Activated CD4-positive, alpha-beta T cell treated with anti-CD3 and anti-CD28 coated beads, Interleukin-2, amount 50 U/mL, for 4 hours (primary cell): ENCODE measurements at places on chromosomes 6 and 20.

DNA sequence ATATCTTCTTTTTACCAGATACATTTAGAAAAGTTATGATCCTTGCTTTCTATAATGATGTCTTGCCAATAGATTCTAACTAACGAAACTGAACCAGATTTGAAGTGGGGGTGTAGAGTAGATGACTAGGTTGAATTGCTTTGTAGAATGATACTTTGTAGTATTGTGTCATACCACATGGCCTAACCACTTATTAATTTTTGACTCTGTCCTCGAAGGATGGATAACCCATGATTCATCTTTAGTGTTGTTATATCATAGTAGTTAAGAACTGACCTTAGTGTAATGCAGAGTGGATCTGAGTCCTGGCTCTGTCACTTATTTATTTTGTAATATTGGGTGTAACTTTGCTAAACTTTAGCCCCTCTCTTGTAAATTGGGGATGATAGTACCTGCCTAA lies 4.5 kb downstream of the PHF3 start:
- no peak for DNase-seq

GRCh38 chr6:32254761-32255198 lies 30.9 kb upstream of the NOTCH4 start:
- DNase-seq: no peak

GRCh38 chr6:7424967-7425807 lies 35.6 kb downstream of the RIOK1 start:
- no peak for DNase-seq

DNA sequence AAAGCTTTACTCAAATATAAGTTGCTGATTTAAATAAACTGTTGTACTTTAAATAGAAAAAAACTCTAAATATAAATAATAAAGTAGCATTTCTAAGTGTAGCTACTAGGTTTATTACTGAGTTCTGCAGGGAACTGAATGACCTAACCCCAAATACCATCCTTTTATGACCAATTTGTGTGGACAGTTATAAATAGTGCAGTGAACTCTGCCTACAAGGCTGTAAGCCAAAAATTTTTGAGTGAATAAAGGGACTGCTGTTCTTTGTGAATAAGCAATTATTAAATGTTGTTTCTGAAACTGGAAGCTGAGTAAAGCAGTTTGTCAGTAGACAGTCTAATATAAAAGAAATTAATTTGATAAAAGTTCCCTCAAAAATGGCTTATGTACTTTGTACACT lies 90.8 kb upstream of the ELOVL5 start:
- no peak for DNase-seq

DNA sequence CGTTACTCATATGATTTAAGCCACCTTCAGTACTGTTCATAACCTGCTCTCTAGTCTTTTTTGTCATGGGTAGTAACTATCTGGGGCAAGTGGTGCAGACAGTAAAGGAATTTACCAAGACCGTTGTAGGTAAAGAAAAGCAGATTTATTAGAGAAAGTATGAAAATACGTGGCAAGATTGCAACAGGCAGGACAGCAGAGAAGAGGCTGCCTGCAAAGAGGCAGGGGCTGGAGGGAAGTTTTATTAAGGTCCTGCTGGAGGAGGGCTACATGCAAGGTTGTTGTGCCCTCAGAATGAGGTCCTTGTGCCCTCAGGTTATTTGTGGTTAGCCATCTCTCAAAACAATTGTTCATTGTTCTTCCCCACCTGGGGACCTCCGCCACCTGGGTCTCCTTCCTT lies 444.3 kb downstream of the BCKDHB start:
- no peak for DNase-seq

GRCh38 chr6:163733061-163733460 lies 318.5 kb downstream of the QKI start:
- no peak for DNase-seq

DNA sequence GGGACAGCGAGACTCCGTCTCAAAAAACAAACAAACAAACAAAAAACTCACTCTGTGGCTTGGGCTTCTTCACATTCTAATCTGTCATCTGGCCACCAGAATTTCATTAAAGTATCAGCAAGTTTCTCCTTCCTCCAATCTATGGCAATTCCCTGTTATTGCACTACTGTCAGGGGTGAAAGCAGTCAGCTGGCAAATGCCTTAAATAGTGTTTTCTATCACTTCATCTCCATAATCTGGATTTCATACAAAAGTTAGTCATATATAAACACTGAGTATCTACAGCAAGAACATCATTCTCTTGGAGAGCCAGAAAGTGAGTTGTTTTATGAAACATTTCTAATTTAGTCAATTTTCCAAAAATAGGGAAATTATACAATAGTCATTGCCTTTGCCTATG lies 56.1 kb downstream of the PHACTR3 start:
- DNase-seq: no peak

- DNase-seq: no peak
Observed at GRCh38 chr6:116229287-116229913, 24.5 kb downstream of the TSPYL4 start.

GRCh38 chr6:149903938-149904611 lies 6.2 kb upstream of the RAET1E start:
- no peak for DNase-seq

GRCh38 chr6:170080169-170080827 lies 210.6 kb downstream of the DLL1 start:
- no peak for DNase-seq

- DNase-seq: no peak
Observed at GRCh38 chr6:112939563-112939962, 592.4 kb downstream of the RFPL4B start.

GRCh38 chr6:113120582-113121285 lies 736.4 kb upstream of the MARCKS start:
- DNase-seq: no peak

- no peak for DNase-seq
Observed at GRCh38 chr20:20843982-20844381, 131.5 kb upstream of the RALGAPA2 start.

DNA sequence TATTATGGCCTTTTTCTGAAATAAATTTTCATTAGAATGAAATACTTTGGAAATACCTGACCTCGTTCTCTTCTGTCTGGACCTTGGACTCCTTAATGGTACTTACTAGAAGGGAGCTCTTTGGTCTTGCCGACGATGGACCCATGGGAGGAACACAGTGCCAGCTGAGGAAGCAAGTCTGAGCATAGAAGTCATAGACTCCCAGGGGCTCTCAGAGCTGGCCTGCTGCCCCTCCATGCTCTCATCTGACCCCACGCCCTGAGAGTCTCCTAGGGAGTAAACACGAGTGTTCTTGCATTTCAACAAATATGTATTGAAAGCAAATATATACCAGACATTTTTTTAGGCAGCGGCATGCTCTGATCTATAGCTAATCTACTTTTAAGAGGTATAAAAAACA lies 87.8 kb downstream of the PLEKHG1 start:
- DNase-seq: no peak

DNA sequence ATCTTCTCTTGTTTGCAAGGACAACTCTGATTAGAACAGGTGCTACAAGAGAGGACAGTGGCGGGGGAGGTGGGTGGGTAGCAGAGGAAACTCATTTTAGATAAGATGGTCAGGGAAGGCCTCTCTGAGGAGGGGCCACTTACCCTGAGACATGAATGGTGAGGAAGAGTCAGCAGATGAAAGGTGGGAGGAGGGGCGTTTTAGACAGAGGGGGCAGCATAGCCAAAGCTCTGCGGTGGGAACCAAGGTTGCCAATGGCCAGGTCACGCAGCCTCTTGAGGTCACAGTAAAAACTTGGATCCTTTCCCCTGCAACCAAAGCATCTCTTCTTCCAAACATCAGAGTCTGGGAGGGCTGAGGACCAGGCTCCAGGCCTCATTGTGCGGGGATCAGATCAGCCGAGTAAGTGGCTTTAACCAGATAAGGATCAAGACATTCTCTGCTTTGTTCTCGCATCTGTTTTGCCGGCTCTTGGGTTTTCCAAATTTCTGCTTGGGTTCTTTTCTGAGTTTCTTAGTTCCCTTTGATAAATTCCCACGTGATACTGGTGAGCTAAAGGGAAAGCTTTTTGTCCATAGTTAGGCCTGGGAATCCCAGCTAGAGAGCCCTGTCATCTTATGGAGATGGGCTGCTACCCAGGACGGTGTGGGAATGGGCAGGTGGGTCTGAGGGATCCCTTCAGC lies 5.5 kb upstream of the CD40 start:
- no peak for DNase-seq

- no peak for DNase-seq
Observed at GRCh38 chr20:23114448-23115082, 28.4 kb upstream of the CD93 start.

GRCh38 chr20:48090314-48090713 lies 305.0 kb upstream of the SULF2 start:
- DNase-seq: no peak

GRCh38 chr6:136995521-136995920 lies 49.2 kb downstream of the IL20RA start:
- no peak for DNase-seq

DNA sequence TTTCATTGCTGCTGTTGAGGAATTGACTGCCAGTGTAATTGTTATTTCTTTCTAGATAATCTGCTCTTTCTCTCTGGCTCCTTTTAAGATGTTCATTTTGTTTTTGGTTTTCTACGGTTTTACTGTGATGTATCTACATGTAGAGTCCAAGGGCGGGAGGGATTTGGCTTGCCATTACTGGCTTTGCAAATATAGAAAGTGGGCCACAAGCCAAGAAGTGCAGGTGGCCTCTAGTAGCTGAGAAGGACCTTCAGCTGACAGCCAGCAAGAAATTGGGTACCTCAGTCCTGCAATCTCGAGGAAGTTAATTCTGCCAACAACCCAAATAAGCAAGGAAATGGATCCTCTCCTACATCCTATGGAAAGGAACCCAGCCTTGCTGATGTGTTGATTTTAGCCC lies 42.8 kb upstream of the GLP1R start:
- no peak for DNase-seq

DNA sequence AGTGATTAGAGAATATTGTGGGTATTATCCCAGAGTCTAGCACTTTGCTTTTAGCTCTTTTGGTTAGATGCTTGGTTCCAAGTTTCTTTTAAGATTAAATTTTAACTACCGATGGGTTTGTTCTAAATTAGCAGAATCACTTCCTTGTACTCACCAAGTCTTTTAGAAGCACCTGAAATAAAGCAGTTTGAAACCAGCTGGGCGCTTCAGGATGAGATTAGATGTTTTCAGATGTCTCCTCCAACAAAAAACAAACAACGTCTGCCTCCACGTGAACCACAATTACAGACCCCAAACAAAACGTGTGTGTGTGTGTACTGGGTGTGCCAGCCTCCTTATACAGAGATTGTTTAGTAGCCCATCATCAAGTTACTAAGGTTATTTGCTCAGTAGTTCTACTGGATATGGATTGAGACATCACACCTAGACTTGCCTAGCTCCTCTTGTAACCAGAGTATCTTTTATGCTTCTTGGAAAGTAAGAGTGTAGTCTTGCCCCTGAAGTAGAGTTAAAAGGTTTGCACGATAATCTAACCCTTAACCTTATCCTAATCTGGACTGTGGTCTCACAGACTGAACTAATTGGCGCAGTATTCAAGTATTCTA lies 2.3 kb downstream of the DSTN start:
- DNase-seq: no peak

DNA sequence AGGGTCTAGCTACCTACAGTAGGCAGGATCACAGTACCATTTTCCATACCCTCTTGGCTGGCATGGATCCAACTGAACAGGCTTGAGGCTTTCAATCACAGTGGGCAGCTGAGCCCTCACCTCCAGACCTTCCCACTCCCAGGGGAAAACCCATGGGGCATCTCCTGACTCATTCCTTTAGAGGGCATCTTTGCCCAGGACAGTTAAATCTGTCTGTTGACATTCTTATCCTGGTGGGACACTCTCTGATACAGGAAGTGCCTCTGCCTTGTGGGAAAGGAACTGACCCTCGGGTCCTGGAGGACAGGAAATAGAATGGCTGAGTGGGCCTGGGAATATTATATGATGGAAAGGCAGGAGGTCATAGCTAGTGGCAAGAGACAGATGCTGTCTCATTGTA lies 10.2 kb upstream of the EPB41L1 start:
- no peak for DNase-seq

DNA sequence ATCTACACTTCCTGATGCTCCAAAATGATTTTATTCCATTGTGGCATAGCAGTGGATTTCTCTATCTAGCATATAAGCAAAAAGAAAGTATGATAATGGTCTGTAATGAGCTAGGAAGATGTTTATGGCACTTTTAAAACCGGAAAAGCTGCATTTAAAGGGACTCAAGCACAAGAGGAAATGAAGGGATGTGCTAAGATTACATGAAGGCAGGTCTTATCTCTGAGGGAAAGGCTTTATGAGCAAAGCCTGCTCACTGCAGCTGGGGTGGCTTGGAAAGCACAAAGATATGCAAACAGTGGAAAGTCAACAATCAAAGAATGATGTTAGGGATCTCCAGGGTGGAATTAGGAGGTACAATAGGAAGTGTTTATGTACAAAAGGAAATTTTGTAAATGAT lies 138.2 kb downstream of the TENT5A start:
- no peak for DNase-seq

DNA sequence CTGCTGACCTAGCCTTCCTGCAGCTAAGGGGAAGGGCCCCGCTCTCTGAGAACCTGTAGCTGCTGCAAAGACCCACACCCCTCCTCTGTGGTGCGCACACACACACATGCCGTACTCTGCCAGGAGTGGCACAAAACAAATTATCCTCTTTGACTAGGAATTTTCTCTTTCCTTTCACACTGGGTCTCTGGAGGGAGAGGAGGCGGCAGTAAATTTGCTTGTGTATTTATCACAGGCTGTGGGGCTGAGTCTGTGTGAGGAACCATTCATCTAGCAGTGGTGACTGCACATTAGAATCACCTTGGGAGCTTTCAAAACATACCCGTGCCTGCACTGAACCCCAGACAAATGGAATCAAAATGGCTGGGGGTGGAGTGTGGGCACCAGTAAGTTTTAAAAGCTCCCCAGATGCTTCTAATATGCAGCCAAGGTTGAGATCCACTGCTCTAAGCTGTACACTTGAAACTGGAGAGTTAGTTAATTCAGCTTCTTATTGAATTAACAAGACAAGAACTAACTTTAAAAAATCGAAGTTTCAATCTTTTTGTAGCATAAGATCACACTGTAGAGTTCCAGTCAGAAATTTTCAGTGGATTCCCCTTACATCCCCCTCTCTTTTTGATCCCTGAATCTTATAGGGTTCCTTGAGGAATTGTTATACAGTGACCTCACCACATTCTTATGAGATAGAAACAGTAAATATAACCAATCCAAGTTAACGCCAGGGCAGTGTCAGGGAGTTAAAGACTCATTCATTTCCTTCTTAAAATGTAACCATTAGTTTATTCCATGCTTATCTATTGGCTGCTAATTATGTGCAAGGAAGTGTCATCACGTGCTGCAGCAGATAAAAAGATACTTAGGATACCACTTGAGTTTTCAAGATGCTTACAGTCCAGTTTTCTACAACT lies 29.8 kb upstream of the GMDS start:
- DNase-seq: no peak
